ENCODE measurements at places on chromosomes 7 and 10.

GRCh38 chr10:114380060-114380459 lies 24.2 kb downstream of the AFAP1L2 start:
- DNase-seq: no peak

DNA sequence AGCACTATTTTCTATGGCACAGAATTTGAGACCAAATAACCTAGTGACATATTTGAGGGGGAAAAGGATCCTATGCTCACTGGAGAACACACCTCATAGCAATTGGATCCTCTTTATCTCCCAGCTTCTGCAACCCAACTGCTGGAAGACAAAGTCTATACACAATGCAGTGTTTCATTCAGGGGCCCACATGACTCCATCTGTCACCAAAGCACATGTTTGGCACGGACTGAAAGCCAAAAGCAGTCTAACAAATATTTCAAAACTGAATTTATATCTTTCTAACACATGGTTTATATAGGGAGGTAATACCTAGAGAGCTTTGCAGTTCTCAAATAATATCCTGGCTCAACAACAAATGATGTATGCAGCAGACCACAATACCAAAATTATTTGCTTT lies 39.2 kb downstream of the ADAM12 start:
- DNase-seq: no peak

GRCh38 chr10:97612386-97612785 lies 20.9 kb downstream of the MORN4 start:
- DNase-seq: peak; percentile 56

- DNase-seq: no peak
Measured at GRCh38 chr7:45080958-45081669, 7.7 kb downstream of the NACAD start.

GRCh38 chr10:48215486-48216203 lies 58.9 kb downstream of the FRMPD2 start:
- peak; percentile 28 for DNase-seq

DNA sequence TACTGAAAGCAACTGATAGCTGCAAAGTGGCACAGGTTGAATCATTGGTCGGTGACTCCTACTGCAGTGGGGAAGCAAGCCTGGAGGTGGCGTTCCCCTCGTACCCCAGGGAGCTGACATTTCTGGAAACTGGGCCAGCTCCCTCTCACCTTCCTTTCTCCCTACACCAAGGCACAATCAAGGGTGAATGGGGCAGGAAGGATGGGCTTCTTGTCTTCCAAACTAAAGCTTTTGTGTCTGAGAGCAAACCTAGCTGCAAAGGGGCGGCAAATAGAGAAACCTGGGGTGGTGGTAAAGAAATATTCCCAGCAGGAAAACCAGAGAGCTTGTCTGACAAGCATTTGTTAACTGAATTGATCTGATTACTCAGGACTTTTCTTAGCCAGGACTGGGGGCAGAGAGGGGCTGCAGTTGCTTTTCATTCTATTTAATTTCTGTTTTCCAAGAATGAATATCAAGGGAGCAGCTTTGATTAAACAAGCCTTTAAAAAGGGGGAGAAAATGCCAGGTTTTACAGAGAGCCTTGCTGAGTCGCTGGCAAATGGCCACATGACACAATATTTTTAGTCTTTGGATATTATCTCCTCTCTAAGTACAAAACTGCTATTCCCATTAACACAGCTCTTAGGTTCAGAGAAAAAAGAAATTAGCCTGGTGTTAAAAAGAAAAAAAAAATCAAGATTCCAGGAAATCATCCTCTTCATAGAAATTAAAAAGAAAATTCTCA lies 27.8 kb downstream of the CDHR3 start:
- no peak for DNase-seq

DNA sequence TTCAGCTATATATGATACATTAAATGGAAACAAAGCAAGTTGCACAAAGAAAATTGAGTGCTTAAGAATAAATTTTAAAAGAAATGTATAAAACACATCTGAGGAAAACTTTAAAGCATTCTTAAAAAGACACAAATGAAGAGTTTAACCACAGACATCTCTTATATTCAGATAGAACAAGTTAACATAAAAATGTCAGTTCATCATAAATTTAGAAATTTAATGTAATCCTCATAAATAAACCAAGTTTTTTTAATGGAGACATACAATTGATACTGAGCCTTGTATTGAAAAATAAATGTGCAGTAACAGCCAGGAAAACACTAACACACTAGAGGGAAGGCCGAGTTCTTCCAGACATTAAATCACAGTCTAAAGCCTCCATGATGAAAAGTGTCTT lies 243.9 kb upstream of the MKLN1 start:
- no peak for DNase-seq

GRCh38 chr7:54881816-54882520 lies 123.0 kb upstream of the SEC61G start:
- DNase-seq: no peak

DNA sequence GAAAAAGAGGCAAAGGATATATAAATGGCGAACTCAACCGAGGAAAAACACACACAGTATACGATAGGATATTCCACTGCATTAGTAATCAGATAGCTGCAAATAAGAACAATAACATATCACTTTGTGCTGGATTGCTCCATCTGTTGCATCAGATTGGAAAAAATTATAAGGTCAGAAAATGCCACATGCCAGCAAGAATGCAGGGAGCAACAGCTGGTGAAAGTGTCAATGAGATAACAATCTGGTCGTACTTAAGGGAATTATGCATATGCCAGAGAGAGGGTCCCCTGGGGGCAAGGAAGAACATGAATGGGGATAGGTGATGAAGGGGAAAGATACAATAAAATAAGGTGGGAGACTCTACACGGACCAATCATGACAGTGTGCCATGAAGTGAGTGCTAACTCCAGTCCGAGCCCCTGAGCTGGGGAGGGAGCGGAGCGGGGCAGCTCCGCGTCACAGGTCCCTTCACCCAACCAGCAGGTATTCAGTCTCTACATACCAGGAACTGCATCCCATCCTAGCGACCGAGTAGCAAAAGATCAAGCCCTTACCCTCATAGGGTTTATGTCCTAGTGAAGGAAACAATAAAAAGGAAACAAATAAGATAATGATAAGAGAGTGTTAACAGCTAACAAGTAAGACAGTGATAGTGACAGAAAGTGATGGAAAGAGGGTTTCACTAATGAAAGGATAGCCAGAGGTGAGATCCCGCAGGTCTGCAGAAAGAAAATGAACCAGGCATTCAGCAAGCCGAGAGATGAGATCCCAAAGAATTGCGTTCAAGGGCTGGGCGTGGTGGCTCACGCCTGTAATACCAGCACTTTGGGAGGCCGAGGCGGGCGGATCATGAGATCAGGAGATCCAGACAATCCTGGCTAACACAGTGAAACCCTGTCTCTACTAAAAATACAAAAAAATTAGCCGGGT lies 9.4 kb downstream of the MPP7 start:
- no peak for DNase-seq

GRCh38 chr10:79473496-79474095 lies 28.2 kb upstream of the ZCCHC24 start:
- no peak for DNase-seq

DNA sequence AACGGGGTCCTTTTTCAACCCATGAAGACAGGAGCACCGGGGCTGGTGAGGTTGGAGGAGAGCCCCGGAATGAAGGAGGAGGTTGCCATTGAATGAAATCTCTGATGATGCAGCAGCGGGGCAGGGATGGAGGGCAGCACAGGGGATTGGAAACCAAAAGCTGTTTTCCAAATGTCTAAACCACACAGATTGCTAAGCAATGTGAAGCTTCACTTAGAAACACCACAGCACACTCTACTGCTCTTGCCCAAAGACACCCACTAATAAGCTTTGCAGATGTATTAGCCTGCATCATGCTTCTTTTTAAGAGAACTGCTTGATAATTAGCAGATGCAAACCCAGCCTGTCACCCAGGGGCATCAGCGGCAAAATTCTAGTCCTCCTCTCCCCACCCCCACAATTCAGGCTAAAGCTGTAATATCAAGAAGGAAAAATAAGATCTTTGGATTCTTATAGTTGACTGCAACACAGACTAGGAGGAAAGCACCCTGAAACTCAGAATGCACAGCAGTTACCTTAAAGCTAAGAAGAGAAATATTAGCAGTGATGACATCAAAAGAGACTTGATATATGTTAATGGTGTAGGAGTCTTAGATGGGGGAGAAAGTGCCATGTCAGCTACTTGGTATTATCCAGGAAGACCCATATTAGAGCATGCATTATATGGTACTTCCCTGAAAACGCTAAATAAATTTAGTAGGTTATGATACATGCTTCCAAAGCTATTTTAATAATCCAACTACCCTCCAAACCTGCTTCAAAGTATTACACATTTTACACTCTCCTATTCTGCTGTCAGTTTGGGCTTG lies 666.7 kb downstream of the KCNMA1 start:
- DNase-seq: no peak

DNA sequence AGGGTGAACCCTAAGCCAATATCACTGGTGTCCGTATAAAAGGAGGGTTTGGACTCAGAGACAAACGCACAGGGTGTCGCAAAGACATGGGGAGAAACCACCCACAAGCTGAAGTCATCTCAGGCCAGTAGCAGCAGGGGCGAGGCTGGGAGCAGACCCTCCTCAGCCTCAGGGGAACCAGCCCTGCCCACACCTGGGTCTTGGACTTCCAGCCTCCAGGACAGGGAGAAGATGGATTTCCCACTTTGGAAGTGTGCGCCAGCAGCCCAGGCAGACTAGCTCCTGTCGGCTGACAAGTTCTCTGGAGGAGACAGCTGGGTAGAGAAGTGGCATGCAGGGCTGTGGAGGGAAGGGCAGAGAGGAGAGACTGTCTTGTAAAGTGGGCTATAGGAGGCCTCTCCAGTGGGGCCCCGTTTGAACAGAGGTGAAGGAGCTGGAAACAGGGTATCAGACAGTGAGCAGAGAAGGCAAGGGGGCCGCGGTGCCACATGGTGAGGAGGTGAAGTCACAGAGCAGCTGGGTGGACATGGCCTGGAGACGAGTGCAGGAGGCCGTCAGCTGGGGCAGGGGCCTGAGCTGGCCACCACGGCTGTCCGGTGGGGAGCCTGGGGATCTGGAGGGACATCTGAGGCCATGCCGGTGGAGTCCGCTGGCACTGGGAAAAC lies 475.6 kb downstream of the PTPRN2 start:
- no peak for DNase-seq

GRCh38 chr7:152406491-152406890 lies 29.3 kb downstream of the KMT2C start:
- DNase-seq: no peak

- no peak for DNase-seq
Measured at GRCh38 chr7:81560708-81561107, 209.1 kb downstream of the HGF start.

DNA sequence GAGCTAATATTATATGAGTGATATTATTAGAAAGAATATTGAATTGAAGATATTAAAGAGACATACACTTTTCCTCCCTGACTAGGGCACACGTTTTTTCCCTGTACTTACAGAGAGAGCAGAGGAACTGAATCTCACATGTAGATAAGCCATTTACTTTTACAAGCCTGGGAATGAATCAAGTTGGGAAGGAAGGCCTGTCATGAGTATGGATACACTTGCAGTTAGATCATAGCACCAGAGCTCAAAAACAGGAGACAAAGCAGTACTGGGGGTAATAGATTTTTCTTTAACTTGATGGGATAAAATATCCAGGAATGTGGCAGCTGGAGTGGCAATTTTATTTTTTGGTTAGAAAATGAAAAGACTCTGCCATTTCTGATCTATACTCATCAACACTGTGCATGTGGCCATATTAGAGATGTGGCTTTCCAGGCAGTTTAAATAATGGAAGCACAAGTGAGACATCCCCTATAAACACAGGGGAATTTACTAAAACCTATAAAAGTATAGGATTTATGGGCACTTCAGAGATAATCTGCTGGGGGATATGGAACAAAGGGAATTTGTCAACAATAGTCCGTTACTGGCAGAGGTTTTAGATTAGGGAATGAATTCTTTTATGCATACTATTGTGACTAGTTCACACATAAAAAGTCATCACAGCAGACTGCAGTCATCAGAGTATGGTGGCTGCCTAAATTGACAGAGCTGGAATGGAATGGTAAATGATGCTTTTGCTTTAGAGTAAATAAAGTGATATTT lies 657.7 kb upstream of the MBL2 start:
- no peak for DNase-seq

- DNase-seq: no peak
Measured at GRCh38 chr7:33669251-33669670, 236.1 kb upstream of the BMPER start.

DNA sequence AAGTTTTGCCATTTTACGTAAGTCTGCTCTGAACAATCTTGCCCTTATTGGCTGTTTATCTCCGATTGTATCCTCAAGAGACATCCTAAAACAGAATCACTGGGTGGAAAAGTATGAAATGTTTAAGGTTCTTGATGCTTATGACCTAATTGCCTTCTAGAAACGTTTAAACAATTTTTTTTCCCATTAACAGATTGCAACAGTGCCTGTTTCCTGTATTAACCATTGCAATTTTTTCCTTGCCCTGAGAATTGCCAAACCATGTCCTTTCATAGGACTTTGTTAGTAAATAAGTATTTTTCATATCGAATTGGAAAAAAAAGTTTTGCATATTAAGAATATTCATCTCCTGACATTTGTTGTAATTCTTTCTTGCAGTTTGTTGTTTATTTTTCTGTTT lies 639.8 kb downstream of the INHBA start:
- no peak for DNase-seq

DNA sequence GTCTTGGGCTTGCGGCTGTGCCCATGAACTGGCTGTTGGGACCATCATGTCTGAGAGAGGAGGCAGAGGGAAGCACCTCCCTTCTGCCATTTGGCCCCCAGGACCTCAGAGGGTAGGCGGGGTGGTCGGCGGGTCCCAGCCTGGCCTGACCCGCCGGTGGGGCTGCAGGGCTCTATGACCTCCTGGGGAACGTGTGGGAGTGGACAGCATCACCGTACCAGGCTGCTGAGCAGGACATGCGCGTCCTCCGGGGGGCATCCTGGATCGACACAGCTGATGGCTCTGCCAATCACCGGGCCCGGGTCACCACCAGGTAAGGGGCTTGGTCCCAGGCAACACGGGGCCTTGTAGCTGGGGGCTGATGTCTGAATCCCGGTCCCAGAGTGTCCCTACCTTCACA lies 14.1 kb downstream of the SUMF2 start:
- no peak for DNase-seq

DNA sequence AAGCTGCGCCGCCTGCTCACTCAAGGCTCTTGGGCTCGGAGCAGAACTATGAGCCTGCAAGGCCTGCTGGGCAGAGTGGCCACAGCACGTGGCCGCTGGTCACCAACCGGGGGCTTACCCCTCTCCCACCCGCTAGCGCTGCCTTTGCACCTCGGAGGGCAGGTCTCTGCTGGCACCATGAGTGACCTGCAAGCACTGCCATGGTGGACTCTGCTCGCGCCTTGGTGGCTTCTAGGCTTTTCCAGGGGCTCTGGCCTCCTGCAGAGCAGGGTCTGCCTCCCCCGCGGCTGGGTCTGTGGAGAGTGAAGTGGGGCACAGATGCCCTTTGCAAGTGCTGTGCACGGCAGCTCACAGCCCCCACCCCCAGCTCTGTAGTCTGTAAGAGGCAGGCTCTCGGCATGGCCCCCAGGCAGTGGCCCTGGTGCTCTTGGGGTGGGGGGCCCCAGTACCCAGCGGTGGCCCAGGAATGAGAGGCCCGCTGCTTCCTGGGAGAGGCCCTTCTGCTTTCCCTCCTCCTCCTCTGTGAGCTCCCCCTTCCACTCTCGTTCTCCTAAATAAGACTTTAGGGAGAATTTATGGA lies 119.6 kb downstream of the INPP5A start:
- DNase-seq: no peak
